Activated CD4-positive, alpha-beta T cell treated with anti-CD3 and anti-CD28 coated beads, Interleukin-2, Interleukin-4, amounts not matched to agents 100 ng/mL and 50 ng/mL, durations not matched to agents 16 hours and 8 hours (primary cell): ENCODE measurements at places on chromosomes 7 and 10.

DNA sequence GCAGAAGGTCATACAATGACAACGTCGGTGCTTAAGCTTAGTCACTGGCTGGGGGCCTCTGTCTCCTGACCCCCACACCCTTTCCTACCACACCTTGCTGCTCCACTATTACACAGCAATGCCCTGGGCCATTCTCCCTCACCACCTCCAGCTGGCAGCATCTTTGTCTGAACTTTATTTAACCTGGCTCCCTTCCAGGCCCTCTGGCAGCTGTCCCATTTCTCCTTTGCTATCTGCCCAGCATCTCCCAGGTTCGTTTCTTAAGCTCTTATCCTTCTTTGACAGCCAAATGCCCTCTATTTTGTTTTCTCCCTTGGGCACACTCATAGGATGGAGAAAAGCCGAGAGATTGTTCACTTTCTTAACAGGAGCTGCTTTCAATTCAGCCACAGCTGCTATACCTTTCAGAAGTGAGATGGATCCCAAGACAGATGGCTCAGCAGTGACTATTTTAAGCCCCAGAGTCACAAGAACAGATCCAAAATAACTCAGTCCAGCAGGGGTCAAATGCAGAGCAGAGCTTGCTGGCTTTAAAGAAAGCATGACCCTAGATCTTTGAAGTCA, 1277.1 kb upstream of the AUTS2 start:
- DNase-seq: no peak

DNA sequence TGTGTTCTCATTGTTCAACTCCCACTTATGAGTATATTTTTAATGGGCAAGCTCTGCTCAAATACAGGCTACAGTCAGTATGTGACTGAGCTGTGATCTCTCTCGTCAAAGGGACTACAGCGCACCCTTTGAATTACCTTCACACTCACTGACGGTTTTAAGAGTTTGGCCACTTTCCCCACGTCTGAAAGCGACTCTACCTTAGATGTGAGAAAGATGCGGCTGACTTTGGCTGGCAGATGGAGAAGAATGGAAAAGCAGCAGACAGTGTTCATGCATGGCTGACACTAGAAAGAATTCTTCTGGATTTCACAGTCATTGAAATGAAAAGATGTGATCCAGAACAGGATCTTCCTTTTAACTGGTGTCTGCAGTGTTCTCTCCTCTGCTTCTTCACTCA, 2.0 kb upstream of the ATRNL1 start:
- DNase-seq: no peak

DNA sequence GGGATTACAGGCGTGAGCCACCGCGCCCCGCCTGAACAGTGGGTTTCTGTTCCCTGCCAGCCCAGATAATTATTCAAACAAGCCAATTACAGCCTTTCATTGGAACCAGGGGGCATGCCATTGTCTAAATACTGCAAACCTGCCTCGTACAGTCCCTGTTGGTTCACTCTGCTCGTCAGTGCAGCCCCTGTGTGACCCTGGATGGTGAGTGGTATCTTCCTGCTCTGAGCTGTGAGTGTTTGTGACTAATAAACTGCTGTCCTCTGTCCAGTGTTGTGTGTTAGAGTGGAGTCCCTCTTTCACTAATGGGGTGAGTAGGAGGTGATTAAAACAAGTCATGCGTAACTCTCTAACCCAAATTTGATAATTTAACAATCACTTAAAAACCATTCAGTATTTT, 176.5 kb upstream of the FAM3C start:
- no peak for DNase-seq

DNA sequence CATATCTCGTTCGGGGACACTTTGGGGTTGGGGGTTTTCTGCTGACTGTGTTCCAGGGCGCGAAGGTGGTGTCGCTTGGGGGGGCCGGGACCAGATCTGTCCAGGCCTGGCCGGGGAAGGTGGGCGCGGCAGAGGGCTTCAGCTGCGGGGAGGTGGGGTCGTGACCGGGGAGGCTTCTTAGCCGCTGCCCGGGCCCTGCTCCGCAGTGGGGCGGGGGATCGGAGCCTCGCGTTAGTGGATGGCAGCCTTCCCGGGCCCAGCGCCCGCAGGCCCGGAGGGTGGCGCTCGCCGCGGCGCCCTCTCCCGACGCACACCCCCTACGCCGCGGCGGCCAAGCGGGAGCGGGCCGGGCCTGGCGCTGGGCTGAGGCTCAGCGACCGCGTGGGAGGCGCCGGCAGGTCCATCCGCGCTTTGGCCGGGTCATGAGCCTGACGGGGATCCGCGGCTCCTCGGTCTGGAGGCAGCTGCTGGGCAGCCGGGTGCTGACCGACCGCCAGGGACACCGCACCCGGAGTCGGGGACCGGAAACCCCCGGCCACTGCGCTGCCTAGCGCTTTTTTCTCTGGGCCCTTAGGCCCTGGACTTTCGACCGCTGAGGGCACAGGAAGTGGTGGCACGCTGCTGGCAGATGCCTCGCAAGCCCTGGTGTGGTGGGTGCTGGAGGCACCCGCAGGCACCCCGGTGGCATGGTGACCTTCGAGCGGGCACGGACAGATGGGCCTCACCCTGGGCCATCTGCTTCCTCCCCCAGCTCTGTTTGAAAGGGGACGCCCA, 1.2 kb downstream of the AGAP3 start:
- peak; percentile 24 for DNase-seq

DNA sequence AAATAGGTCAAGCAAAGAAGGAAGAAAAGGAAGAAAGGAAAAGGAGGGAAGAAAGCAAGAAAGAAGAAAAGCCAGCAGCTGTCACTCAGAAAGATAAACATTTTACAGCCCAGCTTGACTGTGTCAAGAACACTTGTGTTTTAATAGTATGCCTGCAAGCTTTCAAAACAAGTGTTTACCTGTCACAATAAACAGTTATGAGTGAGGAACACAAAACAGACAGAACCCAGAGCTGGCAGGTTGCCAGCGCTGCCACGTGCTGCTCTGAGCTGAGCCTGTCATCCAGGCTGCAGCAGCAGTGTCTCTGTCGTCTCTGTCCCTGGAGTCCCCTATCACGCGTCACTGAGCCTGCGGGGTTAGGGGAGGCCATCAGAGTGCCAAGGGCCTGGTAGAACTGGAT, 827.6 kb upstream of the AUTS2 start:
- DNase-seq: no peak

DNA sequence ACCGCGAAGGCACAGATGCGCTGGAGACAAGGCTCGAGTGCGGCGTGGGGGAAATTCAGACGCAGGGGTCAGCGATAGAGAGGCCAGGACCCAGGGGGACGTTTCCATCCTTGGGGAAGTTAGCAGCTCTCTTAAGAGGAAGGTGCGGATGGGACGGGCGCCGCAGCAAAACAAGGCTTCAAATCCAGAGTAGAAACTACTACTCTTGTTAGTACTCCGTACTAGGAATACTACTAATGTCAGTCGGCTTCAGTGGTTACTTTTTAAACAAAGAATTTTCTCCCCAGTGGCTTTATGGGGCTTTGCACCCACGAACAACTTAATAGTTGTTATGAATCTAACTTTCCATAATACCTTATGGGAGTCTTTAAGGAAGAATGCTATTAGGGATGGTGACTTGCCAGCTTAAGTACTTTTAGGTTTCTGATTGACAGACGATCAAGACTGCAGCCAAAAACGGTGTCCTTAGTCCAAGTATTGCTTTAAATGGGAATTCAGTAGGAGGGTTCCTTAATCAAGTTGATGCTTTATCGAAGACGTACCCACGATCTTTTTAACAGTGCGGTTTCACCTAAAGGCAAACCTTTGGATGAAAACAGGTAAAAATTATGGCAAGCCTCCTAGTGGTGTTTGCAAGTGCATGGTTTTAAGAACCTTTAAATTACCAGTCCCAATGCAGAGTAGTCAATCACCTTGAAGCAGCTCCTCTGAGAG, 812 bp upstream of the IDE start:
- DNase-seq: no peak
